Hindlimb muscle (tissue), 1 donor: ENCODE measurements at places on chromosomes 2 and 18. TPM values are rescaled to one million over a fixed set of nuclear protein-coding genes. Genes with fewer than 3 reads are reported as not detected.
A peak's percentile ranks its signal among the peaks of the same experiment; 100 is the strongest.

GRCh38 chr2:66390152-66390551 lies 44.8 kb upstream of the MEIS1 start:
- DNase-seq = no peak

The EDAR gene
- not detected for polyA plus RNA-seq

The AKAIN1 gene
- polyA plus RNA-seq = not detected

GRCh38 chr18:250685-251084 lies 17.2 kb downstream of the THOC1 start:
- DNase-seq = no peak

The MROH2A gene
- not detected for polyA plus RNA-seq

DNA sequence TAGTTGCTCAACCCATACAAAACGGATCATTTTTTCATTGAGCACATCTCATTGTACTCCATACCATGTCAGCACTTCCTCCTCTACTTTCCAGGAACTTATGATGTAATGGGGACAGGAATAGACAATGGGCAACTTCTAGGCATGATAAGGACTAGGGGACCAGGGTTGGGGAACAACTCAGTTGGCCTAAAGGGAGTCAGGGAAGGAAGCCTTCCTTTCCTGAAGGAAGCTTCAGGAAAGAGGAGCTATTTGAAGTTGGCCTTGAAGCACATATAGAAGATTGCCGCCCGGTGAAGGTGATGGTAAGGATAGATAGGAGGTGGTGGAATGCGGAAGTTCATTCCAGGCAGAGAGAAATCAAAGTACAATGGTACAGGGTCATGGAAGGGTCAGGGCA lies 283.9 kb downstream of the SLC8A1 start:
- no peak for DNase-seq

The WDPCP gene
- 8.6 TPM for polyA plus RNA-seq

- DNase-seq = no peak
Observed at GRCh38 chr2:97741251-97741650, 27.9 kb downstream of the ZAP70 start.

DNA sequence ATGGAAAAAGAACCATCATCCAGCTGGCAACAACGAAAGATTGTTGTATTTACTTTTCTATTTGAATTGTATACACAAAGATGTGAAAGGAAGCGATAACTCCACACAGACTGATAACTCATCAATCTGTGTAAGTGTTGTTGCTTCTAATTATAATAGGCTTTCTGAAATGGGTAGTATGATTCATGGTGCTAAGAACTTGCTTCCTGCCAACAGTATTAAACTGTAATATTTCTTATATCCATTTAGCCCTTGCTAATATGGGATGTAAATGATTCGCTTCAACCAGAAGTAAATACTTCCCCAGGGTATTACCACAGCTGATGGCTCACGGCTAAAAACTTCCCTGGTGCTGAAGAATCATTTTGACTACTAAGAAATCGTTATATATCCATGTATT lies 70.2 kb downstream of the TMEM163 start:
- DNase-seq = no peak

GRCh38 chr18:7567474-7568425 lies 634 bp downstream of the PTPRM start:
- peak; percentile 70 for DNase-seq

DNA sequence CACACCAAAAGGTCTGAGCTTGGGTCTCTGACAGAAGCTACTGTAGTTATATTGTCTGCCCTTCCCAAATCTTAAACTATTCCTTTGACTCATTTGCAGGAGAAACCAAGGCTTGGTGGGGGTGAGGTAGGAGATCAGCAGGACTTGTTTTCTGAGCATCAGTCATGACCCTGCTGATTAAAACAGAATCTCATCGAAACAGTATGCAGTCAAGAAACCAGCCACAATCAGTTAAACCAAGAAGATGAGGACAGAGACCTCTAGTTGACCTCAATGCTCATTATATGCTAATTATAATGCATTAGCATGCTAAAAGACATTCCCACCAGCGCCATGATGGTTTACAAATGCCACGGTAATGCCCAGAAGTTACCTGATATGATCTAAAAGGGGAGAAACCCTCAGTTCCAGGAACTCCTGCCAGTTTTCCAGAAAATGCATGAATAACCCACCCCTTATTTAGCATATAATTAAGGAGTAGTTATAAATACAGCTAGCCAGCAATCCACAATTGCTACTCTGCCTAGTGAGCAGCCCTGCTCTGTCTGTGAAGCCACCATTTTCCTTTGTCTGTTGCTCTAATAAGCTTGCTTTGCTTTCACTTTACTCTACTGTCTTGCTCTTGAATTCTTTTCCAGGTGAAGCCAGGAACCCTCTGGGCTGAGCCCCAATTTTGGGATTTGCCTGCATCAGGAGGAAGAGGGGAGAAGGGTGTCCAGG lies 26.7 kb downstream of the DSC3 start:
- no peak for DNase-seq
